Stimulated activated CD8-positive, alpha-beta memory T cell treated with anti-CD3 and anti-CD28 coated beads, Interleukin-2, amount 100 ng/mL, for 1 hour (primary cell): ENCODE measurements at places on chromosomes 4 and X.

DNA sequence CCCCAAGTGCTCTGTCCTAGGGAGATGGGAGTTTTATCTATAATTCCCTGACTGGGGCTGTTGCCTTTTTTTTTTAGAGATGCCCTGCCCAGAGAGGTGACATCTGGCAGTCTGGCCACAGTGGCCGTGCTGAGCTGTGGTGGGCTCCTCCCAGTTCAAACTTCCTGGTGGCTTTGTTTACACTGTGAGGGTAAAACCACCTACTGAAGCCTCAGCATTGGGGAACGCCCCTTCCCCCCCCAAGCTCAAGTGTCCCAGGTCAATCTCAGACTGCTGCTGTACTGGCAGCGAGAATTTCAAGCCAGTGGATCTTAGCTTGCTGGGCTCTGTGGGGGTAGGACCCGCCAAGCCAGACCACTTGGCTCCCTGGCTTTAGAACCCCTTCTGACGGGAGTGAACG lies 38.3 kb upstream of the CBLL2 start:
- no peak for DNase-seq

GRCh38 chr4:103306870-103307375 lies 108.8 kb upstream of the CENPE start:
- no peak for DNase-seq

- DNase-seq: no peak
Observed at GRCh38 chrX:74232859-74233258, 71.1 kb upstream of the ZCCHC13 start.

GRCh38 chrX:130075777-130076176 lies 34.5 kb downstream of the ELF4 start:
- no peak for DNase-seq

DNA sequence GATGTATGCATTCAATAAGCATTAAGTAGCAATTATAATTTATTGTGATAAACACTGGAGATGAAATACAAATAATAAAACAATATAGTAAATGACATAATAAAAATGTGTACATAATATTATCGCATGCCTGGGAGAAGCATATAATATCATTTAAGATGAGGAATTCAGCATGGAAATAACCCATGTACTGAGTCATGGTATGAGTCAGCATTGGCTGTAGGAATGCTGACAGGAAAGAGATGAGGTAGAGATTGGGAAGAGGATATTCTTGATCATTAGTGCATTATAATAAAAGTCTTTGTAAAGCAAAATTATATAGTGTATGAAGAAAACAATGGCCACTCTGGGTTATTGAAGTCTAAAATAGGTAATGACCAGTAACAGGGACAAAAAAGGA lies 82.8 kb downstream of the MAGEB10 start:
- no peak for DNase-seq

DNA sequence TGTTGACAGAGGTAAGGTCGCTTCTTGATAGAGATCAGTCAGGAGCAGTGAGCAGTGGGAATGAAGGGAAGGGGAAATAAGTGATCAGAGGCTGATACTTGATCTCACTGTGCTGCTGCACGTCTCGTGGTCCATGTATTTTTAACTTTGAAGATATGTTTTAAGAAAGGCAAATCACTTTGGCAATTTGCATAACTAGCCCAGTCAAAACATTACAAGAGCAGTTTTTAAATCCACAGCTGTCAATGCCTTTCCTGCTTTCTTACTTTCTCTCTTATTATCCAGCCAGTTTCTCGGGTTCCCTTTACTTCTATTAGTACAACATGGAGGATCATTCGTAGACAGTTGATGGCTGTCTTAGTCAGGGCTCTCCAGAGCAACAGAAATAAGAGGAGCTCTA lies 472.8 kb downstream of the TMA16 start:
- no peak for DNase-seq

DNA sequence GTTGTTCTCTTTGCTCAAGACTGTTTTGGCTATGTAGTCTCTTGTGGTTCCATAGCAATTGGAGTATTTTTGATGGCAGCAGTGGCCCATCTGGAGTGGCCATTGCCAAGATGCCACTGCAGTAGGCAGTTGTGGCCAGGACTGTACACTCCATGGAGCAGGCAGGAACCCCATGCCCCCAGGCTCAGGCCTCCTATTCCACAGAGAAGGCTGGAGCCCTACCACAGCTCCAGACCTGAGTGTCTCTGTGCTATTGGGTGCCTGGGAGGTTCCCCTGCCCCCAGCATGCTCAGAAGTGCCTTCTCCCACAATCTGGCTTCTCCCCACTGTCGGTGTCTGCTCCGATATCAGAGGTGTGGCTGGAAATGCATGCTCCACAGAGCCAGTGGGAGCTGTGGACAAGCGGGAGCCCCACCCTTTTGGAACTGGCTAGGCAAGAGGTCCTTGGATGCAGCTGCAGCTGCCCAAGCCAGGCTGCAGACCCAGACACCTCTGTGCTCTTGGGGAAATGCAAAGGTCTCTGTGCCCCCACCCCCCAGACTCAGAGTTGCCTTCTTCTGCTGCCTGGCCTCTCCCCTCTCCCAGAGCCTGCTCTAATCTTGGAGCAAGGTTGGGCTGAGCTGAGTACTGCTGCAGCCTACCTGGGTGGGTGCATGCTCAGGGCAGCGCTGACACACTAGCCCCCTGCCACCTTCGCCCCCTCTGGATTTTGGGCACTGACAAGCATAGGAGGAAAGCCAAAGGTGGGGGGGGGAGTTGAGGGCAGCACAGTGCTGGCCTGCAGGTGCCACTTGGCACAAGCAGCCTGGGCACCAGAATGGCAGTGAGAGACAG lies 46.6 kb upstream of the UBE2NL start:
- no peak for DNase-seq

DNA sequence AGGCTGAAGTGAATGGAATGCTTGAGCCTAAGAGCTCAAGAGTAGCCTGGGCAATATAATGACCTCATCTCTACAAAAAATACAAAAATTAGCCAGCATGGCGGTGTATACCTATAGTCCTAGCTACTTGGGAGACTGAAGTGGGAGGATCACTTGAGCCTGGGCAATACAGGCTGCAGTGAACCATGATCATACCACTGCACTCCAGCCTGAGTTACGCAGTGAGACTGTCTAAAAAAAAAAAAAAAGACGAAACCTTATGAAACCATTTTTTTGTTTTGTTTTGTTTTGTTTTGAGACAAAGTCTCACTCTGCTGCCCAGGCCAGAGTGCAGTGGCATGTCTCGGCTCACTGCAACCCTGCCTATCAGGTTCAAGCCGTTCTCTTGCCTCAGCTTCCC lies 36.9 kb downstream of the TLR10 start:
- DNase-seq: no peak

DNA sequence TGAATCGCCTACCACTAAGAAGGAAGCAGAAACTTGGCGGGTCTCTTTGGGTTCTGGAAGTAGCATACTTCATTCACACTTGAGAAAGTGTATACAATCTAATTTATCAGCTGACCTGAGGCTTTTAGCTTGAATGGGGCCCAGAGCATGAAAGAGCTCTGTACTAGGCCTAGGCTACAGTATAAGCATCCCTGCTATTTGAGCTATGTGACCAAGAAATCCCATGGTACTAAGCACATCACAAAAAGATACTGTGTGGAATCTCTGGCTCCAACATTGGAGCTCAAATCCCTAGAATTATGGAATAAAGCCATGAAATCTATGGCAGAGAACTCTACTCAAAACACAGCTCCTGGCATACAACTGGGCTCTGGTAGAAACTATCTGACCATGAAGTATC lies 43.9 kb upstream of the CCDC149 start:
- DNase-seq: no peak

DNA sequence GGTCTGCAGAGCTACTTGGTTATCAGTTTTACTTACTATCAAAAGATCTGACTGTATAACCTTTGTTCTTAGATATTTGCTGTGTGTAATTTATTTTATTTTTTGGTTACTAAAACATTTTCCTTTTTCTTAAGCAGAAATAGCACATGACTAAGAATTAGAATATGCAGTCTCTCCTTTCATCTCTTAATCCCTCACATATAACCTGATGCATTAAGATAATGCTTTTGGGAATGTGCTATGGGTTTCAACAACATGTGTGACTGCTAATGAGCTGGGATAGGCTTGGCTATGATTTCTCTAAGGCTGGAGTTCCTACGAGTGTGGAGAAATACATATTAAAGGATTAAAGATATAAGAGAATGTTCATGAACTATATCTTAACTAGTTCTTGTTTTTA lies 41.5 kb downstream of the SHROOM3 start:
- DNase-seq: no peak

- DNase-seq: no peak
Observed at GRCh38 chr4:21901281-21901680, 47.3 kb downstream of the KCNIP4 start.

DNA sequence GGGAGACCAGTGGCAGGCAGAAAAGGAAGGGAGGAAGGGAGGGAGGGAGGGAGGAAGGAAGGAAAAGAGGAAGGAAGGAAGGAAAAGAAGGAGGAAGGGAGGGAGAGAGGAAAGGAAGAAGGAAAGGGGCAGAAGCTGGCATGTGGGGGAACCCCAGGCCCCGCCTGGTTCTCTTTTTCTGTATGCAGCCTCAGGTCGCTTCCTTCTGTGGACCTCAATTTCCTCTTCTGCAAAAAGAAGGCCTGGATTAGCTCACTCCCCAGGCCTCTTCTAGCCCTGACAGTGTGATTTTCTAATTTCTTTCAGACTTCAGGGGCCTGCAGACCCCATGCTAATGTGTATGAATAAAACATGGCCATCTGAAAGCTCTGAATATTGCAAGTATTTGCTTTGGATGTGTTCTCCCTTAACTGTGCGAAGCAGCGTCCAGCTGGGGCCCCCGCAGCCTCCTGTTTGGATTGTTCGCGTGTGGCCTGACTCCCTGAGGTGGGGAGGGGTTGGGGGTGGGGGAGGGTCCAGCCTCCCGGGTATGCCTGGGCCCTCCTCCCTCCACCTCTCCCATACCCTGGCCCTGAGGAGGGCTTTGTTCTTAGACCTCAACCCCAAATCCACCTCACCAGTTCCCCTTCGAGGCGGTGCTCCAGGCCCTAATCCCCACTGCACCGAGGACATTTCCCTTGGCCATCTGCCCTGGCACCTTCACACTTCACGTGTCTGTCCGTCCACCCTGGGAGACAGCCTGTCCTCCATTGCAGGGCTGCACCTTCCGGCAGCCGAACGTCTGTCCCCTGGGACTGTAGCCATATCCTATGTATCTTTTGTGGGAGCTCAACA lies 199.9 kb upstream of the ATP6AP2 start:
- no peak for DNase-seq

- DNase-seq: no peak
Observed at GRCh38 chrX:130083656-130084382, 26.5 kb downstream of the ELF4 start.

GRCh38 chr4:111991163-111991562 lies 154.1 kb upstream of the FAM241A start:
- DNase-seq: no peak

GRCh38 chr4:187602339-187603092 lies 393.1 kb upstream of the ZFP42 start:
- no peak for DNase-seq

DNA sequence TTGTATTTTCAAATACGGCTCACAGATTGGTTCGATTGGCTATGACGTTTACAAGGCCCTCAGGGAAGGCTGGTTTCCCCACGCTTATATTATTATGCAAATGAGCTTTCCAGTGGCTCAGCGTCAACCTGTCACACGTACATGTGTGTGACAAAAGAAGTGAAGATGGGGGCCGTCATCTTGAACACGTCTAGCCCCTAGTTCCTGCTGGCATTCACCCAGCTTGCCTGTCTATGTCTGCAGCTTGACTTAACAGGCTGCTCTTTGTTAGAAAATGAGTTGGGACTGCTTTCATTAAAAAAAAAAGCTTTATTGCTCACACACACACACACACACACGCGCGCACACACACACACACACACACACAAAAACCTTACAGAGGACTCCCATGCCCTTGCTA lies 283.6 kb upstream of the CTSO start:
- no peak for DNase-seq

DNA sequence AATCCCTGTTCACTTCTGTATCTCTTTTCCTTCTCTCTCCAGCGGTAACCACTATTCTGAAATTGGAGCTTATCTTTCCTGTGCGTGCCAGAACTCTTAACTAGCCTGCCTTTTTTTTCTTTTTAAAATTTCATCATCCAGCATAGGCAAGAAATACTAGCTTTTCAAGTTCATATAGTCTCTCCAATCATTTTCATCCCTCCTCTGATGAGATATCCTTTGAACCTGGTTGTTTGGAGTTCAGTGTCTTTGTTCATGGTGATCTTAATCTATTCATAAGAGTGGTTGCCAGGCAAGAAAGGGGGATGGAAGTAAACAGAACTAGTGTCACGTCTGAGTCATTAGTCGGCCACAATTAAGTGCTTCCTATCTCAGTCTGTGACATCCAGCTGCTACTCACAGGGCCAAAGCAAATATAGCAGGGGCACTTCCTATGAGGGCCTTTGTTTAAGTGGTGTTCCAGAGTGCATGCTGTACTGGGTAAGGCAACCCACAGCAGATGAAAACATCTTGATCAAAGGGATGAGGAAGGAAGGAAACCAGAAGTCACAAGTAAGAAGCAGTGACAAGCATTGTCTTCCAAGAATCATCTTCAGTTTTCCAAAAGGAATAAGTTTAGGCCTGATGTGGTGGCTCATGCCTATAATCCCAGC lies 56.4 kb upstream of the XIAP start:
- DNase-seq: no peak

DNA sequence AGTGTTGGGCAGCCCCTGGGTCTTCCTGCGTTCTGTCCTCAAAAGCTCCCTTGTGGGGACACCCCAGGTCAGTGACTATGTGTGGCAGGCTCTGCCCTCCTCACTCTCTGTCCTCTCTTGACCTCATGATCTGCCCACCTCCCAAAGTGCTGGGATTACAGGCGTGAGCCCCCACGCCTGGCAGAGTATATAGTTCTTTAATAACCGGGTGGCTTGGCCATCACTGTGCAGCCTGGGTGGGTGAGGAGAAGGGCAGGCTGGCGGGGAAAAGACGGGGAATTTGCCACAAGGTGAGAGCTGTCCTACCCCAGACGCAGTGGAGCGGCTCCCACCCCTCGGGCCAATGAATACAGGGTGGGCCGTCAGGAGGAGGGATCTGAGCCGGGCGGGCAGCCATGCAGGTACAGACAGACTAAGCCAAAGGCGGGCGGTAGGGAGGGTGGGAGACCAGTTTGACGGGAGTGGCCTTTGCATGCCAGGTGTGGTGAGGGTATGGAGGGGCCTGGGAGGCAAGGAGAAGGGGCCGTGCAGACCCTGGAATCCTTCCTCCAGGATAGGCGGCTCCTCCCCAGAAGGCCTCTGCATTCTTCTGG lies 2.5 kb downstream of the SH3BP2 start:
- no peak for DNase-seq

DNA sequence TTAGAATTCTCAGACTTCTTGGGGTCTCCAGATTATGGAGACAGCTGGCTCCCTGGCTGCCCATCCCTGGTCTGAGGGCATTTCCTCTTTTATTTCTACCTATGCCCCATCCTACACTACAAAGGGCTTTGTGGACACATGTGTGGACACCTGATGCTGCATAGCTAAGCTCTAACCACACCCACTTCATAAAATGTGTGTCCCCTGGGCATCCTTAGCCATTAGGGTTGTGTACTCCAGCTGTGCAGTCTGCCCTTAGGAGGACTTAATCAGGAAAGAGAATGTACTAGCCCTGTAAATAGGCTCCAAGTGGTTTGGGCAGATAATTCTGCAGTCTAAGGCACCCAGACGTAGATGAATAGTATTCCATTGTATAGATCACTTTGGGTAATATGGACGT lies 47.0 kb downstream of the COQ2 start:
- no peak for DNase-seq
